T-helper 1 cell (primary cell): ENCODE measurements at places on chromosomes 2 and 18.

- DNase-seq = no peak
These were observed 25.9 kb upstream of the CXCR4 start for GRCh38 chr2:136143603-136144451.

DNA sequence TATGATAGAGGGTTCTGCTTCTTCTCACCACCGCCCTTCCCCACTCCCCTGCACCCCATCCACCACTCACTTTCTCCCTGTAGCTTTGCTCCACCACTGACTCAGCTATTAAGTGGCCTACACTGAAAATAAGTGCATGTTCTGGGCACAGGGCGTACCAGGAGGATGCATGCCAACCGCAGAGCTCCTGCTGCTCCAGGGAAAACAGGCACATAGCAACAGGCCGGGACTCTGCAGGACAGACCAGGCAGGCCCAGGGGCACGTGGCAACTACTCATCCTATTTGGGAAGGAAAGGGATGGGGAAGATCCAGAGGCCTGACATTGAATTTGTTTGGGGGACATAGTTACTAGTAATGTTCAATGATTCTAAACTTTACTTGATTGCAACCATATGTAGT lies 28.4 kb downstream of the ARL4C start:
- no peak for DNase-seq

DNA sequence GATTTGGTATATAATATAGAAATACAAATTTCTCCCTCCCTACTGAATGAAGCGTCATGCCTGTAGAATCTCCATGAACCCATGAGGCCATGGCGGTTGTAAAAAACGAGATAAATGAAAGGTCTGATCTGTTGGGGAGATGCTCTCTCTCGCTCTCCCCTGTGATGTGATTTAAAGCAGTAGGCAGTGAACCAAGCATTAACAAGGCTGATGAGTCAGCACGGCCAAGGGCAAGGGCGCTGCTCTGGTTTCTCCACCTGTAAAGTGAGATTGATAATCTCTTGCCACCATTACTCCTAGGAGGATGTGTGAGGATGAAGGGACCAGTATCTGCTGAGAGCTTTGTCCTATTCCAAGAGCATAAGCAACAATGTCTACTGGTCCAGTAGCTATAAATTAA lies 553.3 kb downstream of the CMPK2 start:
- DNase-seq = no peak

GRCh38 chr2:109400102-109400501 lies 213.7 kb downstream of the SEPTIN10 start:
- DNase-seq = no peak

GRCh38 chr18:48203961-48204666 lies 205.1 kb downstream of the ZBTB7C start:
- no peak for DNase-seq

- DNase-seq = no peak
These were observed 31.3 kb downstream of the PTPRM start for GRCh38 chr18:7598167-7599047.

GRCh38 chr2:8248623-8248957 lies 433.3 kb upstream of the ID2 start:
- DNase-seq = no peak

GRCh38 chr2:150909613-150910012 lies 352.1 kb downstream of the RBM43 start:
- no peak for DNase-seq

- no peak for DNase-seq
These were observed 118.7 kb upstream of the KCTD1 start for GRCh38 chr18:26667046-26667445.

DNA sequence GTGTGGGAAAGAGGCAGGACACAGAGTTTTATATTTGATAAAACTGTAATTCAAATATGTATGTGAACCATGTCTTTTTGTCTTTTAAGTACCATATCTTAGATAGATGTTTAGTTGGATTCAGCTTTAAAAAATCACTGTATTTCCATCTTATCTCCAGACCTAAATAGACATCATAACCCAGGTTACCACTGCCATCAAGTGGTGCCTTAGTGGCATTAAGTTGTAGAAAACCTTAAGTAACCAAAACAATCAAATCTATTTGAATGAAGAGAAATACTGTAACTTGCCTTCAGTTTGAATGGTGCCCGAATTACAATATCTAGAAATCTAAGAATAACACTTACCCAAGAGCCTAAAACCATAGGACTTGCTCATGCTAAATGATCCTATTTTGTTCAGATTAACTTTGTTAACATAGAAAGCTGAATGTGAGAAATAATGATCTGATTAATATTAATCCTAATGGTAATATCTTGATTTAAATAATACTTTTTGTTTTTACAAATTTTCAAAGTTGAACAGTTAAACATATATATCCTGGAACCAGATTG lies 92.5 kb upstream of the MAP2 start:
- DNase-seq = no peak

DNA sequence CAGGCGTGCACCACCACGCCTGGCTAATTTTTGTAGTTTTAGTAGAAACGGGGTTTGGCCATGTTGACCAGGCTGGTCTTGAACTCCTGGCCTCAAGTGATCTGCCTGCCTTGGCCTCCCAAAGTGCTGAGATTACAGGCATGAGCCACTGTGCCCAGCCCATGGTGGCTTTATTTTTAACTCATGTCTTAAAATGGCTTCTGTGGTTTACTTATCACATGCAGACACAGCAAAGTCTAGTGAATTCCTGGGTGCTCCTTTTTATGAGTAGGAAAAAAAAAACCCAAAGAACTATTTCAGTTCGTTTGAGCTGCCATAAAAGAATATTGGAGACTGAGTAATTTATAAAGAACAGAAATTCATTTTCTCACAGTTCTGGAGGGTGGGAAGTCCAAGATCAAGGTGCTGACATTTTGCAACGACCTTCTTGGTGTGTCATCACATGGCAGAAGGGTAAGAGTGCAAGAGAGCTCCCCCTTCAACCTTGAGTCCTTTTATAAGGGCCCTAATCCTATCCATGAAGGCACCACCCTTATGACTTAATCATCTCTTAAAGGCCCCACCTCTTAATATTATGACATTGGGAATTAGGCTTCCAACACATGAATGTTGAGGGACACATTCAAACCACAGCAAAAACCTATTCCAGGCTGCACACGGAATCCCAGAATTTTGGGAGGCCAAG lies 12.6 kb upstream of the REL start:
- DNase-seq = no peak

DNA sequence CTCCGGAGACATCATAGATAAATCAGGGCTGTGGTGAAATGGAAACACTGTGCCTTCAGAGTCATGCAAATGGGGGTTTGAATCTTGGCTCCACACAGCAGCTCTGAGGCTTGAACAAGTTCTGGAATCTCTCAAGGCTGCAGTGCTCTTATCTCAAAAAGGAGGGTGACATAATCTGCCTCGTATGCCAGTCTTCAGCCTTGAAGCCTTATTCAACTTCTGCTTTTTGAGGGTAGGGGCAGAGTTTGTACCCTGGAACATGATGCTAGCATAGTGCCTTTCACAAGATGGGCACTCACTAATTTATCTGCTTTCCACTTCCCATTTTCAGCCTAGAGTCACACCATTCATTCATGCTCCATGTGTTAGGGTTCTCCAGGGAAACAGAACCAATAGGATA lies 42.3 kb downstream of the GATA6 start:
- no peak for DNase-seq

- DNase-seq = no peak
These were observed 39.5 kb downstream of the RNU4ATAC start for GRCh38 chr2:121570036-121570666.
